ENCODE measurements at places on chromosomes 4 and X.

DNA sequence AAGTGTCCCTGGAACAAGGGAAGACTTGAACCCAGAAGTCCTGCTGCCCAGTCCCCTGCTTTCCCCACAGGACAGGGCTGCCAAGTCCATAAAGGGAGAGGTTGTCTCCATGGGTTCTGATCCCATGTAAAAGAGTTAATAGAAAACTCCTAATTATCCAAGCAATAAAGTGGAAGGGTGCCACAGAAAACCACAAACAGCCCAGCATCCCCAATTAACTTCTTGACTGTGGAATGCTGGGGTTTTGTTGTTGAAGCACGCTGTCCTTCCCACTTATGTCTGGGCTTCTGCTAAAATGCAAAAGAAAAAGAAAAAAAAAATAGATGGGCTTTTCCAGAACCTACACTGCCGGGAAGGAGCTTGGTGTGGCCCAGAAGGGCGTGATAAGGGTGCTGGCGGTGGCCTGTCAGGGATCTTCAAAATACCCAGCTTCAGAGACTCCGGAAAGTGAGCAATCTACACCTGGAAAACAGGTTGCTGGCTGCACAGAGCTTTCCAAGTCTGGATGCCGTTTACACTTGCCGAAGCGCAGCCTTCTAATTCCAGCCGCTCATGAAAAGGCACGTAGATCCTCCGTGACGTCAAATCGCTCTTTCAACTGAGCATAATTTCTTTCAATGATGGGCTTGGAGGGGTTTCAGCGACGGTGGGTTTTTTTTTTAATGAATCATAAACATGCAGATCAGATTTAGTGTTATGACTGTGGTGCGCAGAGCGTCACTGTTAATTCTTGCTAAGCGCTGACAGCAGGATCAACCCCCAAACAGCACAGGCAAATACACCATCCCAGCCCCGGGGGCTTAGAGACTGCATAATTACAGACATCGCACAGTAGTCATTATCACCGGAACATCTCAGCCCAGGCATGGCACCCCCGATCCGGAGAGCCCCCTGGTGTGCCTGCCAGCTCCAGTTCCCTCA lies 197.6 kb downstream of the BCOR start:
- DNase-seq, result no peak

DNA sequence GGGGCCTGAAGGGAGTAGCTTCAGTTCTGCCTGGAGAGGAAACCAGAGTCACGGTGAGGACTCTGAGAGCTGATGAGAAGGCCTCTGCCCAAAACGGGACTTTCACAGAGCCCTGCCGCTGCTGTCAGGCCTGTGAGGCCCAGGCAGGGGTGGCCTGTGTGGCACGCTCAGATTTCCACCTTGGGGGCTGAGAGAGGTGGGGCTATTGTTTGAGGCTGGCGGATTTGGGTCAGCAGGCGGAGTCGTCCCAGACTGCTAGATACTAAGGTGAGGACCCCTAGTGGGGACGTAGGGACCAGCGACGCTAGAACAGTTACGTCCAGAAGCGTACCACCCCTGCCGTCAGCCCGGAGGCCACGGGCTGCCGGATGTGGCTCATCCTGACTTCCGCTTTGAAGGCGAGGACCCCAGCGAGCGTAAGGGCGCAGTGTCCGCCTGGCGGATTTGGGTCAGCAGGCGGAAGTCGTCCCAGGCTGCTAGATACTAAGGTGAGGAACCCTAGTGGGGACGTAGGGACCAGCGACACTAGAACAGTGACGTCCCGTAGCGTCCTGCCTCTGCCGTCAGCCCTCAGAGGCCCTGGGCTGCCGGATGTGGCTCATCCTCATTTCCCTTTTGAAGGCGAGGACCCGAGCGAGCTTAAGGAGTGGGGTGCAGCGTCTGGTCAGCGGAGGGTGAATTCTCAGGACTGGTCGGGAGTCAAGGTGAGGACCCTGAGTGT lies at the start of gene MAGEB1:
TSS of gene MAGEB1 (plus strand) at position 378 of the 721 bp plus-strand sequence. CDS start 3,348 bp downstream, outside the sequence.
- DNase-seq, result no peak

DNA sequence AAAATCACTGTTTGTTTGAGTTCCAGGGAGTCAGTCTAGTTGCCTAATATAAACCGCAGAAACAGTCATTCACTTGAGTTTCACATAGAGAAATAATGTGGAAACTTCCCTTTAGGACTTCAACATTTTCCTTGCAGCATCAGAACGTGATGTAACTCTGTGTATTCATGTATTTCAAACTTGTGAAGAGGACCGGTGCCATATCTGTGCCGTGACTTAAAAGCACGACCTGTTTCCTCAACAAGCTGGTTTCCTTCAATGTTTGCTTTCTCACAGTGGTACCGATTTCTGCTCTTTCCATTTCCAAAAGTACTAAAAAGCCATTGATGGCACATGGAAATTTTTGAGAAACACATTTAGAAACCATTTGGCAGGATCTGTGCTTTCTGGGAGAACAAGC lies 166.6 kb upstream of the RAPGEF2 start:
- no peak for DNase-seq

- no peak for DNase-seq
Observed at GRCh38 chrX:50536955-50537354, 66.3 kb upstream of the DGKK start.

- no peak for DNase-seq
Observed at GRCh38 chrX:125004799-125005198, 314.9 kb upstream of the TEX13C start.

All from GOT3 (cell line).